ENCODE measurements at places on chromosomes 7 and 10.
A peak's percentile ranks its signal among the peaks of the same experiment; 100 is the strongest.

DNA sequence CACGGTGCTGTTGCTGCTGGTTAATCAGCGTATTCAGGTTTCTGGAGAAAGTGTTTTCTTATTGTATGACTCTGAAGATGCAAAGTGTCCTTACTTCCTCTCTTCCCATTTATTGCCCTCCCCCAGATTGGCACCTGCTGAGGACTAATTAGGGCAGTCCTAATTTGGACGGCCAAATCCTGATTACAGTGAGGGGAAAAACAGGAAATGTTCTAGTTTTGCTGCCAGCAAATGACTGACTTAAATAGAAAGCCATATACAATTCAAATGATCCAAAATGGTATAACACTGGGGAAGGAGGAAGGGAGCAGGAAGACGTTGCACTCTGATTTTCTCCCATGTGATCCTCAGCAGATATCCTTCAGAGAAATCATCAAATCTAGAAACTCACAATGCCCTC, 222.4 kb upstream of the LRGUK start:
- no peak for DNase-seq

DNA sequence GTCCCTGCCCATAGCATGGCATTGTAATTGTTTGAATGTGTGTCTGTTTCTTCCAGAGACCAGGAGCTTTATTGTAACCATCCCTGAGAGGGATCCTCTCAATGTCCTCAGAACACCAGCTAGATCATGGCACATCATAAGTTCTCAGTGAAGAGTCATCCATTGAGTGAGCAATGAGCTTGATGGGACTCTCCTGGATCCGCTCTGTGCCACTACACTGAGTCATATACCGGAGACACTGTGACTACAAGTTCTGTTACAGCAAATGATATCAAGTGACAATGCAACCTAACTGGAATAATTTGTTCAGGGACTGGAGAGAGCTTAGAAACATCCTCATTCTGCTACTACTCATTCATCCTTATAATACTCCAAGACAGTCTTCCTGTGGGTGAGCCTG, 25.1 kb downstream of the MRPS24 start:
- no peak for DNase-seq

- no peak for DNase-seq
These were observed 752 bp upstream of the ABCA13 start for GRCh38 chr7:48170506-48170905.

DNA sequence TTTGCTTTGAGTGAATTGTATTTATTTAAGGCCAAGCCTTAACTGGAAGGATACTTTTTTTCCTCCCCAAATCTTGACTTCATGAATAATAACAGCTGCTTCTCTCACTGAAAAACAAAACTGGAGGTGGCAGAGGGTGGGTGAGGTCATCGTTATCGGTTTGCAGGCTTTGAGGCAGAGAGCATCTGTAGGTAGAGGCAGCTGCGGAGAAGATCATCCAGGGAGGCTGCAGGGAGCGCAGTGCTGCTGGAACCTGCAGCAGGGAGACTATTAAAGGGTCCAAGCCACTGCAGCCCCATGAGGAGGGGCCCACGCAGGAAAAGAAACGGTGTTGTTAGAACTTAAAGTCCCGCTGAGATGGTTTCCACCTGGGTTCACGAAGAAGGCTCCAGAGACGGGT, 112.1 kb upstream of the SDK1 start:
- DNase-seq, result no peak

DNA sequence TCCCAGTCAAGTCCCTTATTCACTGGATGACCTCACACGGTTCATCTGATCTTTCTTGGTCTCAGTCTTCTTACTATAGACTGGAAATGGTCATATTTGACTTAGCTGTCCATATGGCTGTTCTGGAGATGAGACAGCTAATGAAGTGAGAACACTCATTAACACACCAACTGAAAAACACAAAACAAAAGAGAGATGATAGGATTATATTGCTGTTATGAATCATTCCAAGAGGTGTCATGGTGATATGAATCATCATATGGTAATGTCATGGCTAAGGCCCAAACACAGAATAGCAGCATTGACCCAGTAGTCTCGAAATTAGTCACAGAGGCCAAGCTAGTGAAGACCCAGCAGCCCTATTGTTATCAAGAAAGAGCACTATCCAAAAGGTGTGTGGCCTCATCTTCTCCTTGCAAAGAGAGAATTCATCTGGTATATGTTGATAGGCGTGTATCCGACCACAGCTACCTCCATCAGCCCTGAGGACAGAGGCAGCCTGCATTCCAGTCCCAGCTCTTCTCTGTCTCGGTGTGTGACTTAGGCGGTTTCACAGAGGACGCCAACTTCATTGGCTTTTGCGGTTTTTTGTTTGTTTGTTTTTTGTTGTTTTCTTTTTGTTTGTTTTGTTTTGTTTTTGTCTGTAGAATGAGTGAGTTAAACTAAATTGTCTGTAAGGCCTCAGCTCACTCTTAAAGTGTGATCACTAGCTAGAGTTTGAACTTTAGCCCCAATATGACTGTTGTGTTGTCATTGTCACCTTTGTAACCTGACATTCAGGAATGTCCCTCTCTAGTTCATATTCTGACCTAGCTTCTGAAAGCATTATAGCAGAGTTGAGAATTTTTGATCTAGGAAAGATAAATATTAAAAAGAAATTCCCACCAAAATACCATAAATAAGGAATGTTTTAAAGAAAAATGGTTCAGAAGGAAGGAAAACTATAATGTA, 97.4 kb upstream of the PDCD4 start:
- peak; percentile 23 for DNase-seq

DNA sequence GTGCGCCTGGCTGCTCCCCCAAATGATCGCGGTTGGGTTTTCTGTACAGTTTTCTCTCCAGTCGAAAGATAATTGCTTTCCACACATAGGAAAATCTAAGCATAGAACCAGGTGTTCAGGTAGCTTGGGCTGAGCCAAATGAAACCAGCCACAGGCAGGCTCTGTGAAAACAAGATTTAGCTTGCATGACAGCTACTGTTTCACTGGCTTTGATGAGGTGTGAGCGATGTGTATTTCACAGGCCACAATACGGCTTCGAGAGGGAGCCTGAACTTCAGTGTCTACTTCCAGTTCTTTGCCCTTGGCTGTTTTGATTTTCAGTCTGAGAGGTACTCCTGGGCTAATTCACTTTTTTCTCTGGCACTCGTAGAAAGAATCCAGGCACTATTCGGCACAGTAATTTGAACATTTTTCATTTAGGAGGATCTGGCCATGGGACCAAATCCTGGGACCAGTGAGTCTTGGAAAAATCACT, 110.5 kb downstream of the JCAD start:
- no peak for DNase-seq

DNA sequence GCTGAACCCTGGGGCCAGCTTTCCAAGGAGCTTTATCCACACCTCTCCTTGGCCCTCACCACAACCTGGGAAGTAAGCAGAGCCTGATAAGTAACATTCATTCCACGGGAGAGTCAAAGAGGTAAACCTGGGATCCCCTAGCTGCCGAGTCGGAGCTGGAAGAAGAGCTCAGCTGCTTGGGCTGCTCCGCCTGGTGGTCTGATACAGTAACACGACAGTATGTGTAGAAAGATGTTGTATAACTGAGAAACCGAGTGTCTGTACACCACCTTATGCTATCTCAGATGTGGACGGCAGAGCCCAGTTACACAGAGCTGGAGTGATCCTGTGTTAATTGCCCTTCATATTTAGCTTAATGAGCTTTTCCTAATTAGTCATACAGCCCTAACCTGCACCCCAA, 151.3 kb upstream of the KMT2E start:
- no peak for DNase-seq

GRCh38 chr10:34565934-34566333, 249.2 kb downstream of the PARD3 start:
- no peak for DNase-seq

GRCh38 chr10:74262856-74263255, 111.8 kb downstream of the ADK start:
- DNase-seq, result no peak

- DNase-seq, result peak; percentile 54
These were observed 792 bp downstream of the ZNF746 start for GRCh38 chr7:149496642-149497391.

Measured in frontal cortex (tissue), 4 donors.